Right forelimb (tissue), 1 donor: ENCODE measurements at places on chromosomes 3 and 15.

DNA sequence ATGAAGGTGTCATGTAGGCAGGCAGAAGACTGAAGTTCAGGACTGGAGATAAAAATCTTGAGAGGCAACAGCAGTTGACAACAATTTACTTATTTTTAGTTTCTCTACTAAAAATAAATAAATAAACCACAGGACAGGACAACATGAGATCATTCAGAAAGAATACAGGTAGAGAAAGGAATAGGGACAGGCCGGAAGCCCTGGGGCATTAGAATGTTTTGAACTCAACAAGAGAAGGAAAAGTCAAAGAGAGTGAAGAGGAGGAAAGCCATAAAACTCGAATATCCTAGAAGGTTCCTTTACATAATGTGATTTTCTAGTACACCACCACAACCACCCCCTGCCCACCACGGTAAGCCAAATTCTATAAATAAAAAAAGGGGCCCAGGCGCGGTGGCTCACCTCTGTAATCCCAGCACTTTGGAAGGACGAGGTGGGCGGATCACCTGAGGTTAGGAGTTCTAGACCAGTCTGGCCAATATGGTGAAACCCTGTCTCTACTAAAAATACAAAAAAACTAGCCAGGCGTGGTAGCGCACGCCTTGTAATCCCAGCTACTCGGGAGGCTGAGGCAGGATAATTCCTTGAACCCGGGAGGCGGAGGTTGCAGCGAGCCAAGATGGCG lies 4.7 kb downstream of the PIK3CB start:
- no peak for DNase-seq

DNA sequence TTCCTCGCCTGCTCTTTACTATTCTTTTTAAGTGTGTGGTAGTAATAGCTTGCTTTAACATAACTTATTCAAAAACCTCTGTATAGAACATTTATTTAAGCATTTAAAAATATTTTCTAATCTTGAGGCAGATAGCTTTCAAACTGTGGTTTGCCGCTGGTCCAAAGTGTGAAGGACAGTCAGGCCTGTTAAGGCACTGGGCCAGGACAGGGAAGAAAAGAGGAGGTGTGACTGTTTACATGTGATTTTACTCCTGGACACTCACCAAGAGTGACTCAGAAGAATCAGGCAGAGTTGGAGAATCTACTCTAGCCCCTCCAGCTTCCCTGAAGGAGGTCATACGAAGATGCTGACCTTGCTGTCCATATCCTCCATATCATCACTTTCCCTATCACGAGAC lies 44.7 kb downstream of the CEP152 start:
- no peak for DNase-seq

GRCh38 chr15:90681480-90681879 lies 35.7 kb upstream of the BLM start:
- no peak for DNase-seq

- peak; percentile 37 for DNase-seq
Observed at GRCh38 chr3:149588909-149589308, 68.9 kb downstream of the WWTR1 start.

DNA sequence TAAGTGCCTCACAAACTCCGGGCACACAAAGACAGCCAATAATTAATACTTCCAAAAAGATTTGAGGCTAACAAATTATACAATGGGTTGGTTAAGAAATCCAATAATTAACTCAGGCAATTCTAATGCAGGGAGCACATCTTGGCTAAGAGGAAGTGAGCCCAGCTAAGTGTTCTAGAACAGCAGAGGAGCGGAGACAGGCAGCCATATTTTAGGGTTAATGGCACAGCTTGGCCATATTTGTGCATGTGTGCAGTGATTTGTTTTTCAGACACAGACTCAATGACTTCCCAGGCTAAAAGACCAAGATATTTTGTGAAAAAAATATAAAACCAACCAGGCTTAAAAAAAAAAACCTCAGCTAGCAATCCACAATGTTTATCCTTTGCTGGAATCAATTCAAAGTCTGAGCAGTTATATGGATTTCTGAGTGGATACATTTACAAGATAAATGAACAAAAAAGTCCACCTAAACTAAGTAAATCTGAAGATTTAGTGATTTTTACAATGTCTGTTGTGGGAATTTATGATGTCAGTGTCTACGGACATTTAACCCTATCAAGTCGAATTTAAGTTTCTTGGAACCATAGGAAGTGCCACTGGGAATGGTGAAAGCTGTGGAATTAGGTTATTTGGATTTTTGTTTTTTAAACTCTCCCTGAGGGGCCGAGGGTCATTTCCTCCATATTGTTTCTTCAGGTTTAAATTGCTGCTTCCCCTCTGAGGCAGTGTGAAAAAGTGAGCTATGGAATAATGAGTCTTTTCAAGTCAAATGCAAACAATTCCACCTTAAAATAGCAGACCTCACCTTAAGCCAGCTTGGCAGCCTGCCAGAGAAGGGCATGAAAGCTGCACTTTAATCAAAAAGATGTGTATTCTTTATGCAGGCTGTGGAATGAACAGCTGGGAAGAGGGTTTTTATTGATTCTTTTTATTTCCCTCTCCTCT lies 413.7 kb upstream of the TBL1XR1 start:
- DNase-seq, result peak; percentile 61

GRCh38 chr3:191263850-191264249 lies 64.8 kb downstream of the OSTN start:
- DNase-seq, result no peak

DNA sequence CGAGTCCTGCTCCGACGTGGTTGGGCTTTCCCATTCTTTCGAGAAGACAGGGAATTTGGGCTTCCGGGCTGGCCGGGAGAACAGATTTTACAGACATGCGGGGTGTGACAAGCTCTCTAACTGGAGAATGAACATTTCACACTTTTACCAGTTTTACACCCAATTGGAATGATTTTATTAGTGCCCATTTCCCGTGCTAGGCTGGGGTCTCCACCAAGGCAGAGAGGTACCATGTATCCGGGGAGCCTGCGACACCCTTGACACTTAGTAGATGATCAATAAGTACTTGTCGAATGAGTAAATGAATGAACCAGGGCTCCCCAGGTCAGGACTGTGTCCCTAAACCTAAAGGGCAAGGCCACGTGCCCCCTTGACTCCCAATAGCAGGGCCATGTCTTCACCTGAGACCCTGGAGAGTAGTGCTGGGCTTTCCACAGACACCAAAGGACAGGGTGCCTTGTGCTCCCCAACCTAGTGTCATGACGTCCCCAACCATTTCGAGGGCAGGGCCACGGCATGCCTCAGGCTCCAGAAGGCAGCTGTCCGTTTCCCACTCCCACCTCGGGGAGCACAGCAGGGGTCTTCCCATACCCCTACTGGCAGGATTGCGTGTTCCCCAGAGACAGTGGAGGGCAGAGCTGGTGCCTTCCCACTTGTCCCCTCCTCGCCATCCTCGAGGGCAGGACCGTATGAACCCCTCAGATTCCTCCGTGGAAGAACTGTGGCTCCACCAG lies 679 bp upstream of the MYD88 start:
- peak; percentile 63 for DNase-seq

GRCh38 chr15:81071120-81071519 lies 63.0 kb upstream of the CFAP161 start:
- no peak for DNase-seq

DNA sequence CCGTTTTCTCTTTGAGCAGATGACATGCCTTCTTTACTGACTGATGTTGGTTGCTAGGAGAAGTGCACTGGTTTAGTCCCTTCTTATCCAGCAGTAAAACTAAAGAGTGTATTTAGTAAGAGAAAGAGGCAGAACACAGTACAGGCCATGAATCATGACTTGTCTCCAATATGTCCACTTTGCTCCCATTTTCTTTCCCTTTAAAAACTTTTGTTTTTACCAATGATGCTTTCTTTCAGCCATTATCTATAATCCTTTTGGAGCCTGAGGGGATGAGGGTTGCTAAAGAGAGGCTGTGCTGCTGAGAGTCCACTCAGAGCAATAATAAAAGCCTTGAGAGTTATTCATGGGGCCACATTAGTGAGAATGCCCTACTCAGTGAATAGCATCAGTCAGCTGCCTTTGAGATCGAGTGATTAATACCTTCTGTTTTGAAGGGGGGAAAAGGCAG lies 12.2 kb downstream of the ROBO2 start:
- DNase-seq, result no peak

DNA sequence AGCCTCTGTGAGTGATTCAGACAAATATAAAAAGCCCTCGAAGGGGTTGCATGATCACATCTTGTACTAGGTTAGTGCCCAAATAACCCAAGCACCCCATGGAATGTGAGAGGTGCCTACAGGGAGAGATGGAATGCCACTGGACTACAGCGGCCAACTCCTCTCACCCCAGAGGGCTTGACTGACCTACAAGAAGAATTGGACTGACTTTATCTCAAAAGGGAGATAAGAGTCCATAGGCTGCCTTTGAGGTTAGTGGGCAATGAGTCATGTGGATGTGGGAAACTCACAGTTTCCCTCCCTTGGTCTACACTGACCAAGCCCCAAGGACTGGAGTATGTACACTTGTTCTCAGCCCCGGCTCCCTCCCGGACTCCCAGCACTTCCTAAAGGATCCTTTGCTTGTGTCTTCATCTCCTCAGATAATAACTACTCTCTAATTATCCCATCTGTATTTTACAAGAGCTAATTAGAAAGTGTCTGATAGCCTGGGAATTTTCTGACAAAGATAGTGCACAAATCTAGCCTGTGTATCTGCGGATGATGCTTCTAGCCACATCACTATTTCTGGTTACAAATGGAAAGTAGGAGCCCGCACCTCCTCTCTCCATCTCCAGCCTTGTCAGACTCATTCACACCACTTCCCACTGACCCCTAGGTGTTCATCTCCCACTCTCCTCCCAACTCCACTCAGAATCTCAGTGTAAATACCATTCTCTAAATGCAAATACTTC lies 547.8 kb upstream of the TBL1XR1 start:
- DNase-seq, result no peak

DNA sequence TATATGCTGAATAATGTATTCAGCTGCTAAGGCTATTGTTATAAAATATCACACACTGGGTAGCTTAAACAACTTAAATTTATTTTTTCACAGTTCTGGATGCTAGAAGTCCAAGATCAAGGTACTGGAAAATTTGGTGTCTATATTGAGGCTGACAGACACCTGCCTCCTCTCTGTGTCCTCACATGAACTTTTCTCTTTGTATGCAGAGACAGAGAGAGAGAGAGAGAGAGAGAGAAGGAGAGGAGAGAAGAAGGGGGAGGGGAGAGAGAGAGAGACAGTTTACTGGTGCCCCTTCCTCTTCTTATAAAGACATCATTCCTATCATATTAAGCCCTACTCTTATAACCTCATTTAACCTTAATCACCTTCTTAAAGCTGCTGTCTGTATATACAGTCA lies 320.1 kb upstream of the THBS1 start:
- DNase-seq, result no peak

DNA sequence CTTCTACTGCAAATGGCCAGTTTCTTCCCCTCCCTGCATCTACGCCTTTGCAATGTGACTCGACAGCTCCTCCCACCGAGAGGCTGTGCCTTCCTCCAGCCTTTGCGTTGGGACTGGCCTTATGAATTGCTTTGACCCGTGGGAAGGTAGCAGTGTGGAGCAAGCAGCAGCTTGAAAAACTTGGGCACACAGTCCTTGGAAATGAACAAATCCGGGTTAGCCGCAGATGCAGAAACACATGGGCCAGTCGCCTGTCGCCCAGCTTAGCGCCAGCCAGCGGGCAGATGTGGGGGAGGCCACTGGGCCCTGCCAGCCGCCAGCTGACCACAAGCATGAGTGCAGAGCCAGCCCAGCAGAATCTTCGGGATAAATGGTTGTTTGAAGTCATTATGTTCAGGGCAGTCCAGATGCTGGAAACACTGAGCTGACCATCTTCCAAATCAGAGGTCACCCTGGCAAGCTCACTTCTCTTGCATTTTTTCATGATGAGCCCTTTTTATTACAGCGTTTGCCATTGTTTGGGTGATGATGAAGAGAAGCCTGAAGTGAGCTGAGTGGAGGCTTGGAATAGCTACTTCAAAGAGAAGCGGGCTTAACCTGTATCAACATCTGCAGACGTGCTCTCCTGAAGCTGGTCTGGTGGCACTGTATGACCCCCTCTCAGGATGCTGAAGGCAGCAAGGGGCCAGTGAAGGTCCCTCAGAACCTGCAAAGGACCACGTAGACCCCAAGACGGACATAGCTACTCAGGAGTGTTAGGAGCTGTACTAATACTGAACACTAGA lies 9.8 kb downstream of the SELENOS start:
- DNase-seq, result no peak

- no peak for DNase-seq
Observed at GRCh38 chr15:64865126-64865997, 23.6 kb downstream of the PLEKHO2 start.

DNA sequence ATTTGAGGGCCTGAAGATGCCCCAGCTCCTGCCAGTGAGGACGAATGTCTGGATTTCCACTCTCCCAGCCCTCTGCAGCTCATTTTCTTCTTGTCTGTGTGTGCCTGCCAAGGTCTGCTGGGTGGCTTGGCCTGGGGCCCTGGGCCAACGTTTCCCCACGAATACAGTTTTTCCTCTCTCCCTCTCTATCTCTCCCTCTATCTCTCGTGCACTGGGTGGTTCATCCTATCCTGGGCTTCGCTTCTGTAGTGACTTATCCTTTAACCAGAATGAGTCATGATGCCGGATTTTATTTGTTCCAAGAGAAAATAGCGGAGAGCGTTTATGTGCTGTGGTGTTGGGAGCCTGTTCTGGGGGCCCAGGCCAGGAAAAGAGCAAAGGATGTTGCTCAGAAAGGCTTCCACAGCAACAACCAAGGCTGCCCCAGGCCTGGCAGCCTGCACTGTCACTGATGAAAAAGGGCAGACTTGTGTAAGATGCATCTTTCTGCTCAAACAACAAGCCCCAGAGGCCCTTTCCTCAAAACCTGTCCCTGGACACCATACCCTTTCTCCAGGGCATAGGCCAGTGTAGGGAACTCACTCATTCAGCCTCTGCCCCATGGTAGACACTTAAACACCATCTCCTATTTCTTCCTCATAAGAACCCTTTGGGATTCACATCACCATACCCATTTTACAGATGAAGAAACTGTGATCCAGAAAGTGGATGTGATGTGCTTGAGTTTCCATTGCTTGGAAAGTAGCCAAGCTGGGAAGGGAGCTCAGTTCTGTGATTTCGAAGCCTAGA lies 47.3 kb downstream of the ITGA11 start:
- DNase-seq, result peak; percentile 66

DNA sequence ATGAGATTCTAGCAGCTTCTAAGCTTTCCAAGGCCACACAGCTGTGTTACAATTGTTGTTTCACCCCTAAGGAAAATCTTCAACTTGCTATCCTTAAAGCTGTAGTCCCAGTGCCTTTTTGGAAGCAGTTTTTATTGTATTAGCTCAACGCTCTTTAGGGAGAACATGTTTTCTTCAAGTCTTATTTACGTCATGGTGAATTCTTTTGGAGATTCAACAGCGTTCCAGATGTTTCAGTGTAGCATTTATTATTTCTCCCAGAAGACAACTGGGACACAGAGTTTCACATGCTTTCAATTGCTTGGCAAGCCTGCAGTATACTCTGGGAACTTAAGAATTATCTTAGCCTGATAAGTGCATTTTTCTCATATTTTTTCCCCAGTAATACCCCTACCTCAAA lies 888.3 kb downstream of the PLOD2 start:
- DNase-seq, result no peak
